ENCODE measurements at places on chromosomes 3 and 15. TPM values are rescaled to one million over a fixed set of nuclear protein-coding genes. Genes with fewer than 3 reads are reported as not detected.
A peak's percentile ranks its signal among the peaks of the same experiment; 100 is the strongest.

GRCh38 chr3:22594990-22595389 lies 608.1 kb upstream of the UBE2E2 start:
- DNase-seq = no peak
- no peaks in the 10 kb centered on the region for H3K36me3 ChIP-seq
- no peak overlapping the region for H3K4me3 ChIP-seq
- H3K4me1 ChIP-seq = no peaks in the 10 kb centered on the region
- no peak overlapping the region for H3K27ac ChIP-seq

GOLGA8J gene
- not detected for total RNA-seq

SI gene
- total RNA-seq = not detected

DNA sequence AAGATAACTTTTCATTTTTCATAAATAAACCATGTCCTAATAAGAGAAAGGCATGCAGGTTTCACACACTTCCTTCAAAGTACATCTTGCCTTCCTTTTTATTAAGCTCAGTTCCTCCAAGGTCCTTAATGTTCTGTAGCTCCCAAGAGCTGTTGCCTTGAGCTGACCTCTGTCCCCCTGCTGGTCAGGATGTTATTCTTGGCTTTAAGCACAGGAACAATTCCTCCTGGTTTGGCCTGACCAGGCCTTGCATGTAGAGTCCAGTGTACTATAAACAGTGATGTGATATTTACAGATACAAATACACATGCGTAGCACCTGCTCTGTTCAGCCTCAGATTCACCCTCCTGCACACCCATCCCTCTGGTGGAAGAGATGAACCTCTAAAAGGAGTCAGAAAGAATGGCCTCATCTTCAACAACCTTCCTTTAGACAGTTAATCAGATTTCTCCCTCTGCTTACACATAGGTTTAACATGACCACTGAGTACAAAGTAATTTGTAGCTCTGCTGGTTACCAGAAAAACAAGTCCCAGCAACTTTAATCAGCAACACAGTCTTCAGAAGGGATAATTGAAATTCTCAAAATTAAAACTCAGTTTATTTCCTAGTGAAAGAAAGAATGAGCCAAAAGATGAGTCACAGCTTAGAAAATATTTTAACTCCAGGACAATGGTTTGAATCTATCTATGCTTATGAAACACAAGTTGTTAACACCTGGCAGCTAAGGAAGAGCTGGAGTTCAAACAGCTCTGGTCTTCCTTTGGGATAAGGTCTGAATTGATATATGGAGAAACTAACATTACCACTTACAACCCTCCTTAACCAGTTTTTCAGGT lies 46.5 kb downstream of the PTPN9 start:
- no peak overlapping the region for H3K27ac ChIP-seq
- DNase-seq = no peak
- H3K27me3 ChIP-seq = no peaks in the 10 kb centered on the region
- peaks cover 12% of the 10 kb centered on the region for H3K4me1 ChIP-seq
- no peaks in the 10 kb centered on the region for H3K36me3 ChIP-seq

DNA sequence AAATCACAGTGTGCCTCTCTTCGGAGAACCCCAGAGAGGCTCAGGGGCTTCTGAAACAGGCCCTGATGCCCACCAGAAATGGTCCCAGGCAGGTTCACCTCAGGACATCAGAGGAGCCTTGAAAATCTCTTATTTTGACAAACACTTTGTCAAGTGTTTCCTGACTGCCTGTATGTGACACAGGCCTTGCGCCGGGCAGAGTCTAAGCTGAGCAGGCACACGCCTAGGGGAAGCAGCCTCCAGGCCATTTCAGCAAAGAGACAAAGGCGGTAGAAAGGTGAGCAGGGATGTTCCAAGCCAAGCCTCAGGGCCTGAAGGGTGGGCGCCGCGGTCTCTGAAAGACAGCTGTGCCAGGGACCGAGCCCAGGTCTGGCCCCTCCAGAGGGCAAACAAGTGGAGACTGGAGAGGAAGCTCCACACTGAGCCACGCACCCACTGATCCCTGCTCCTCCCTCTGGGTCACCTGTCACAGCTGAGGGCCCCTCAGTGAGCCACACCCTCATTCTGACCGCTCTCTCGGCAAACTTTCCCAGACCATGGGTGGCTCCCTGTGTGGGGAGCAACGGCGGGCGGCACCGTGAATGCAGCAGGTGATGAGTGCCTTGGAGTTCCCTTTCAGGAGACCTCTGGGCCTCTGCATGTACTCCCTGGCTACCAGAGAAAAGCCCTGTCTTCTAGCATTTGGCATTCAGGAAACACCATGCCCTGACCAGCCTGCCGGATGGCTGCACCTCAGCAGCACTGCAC lies 136.1 kb downstream of the ADAMTS17 start:
- H3K4me3 ChIP-seq = no peak overlapping the region
- no peaks in the 10 kb centered on the region for H3K27me3 ChIP-seq
- no peaks in the 10 kb centered on the region for H3K36me3 ChIP-seq
- DNase-seq = no peak
- H3K27ac ChIP-seq = no peak overlapping the region

- H3K36me3 ChIP-seq = no peaks in the 10 kb centered on the region
- peak overlapping the region; percentile 41 for H3K27ac ChIP-seq
- H3K4me1 ChIP-seq = no peaks in the 10 kb centered on the region
- DNase-seq = no peak
These were observed 152.0 kb downstream of the NUP210 start for GRCh38 chr3:13268120-13268519.

GRCh38 chr3:89983449-89983848 lies 876.0 kb downstream of the EPHA3 start:
- H3K4me3 ChIP-seq = no peak overlapping the region
- DNase-seq = no peak
- H3K27ac ChIP-seq = no peak overlapping the region
- no peaks in the 10 kb centered on the region for H3K36me3 ChIP-seq

DNA sequence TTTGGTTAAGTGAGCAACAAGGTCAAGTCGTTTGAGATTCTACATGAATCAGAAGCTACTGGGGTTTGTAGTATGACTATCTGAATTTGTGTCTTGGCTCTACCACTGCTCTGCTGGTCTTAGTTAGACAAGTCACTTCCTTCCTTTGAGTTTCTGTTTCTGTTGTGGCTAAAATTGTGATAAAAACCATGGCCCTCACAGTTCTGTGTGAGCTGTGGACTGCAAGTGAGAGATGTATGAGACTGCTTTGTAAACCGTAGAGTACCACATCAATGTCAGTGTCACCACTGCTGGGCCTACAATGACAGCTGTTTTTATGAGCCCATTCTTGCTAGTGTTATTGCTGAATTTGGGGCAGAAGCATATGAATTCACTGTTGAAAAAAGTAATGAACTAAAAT lies 32.7 kb downstream of the RARB start:
- no peaks in the 10 kb centered on the region for H3K36me3 ChIP-seq
- no peak overlapping the region for H3K4me3 ChIP-seq
- H3K27me3 ChIP-seq = peaks cover 2% of the 10 kb centered on the region
- peaks cover 9% of the 10 kb centered on the region for H3K4me1 ChIP-seq
- H3K27ac ChIP-seq = no peak overlapping the region
- DNase-seq = peak; percentile 5

SPINT1 gene
- 1.7 TPM for total RNA-seq

SH3GL3 gene
- not detected for total RNA-seq

CFAP100 gene
- not detected for total RNA-seq

- no peaks in the 10 kb centered on the region for H3K36me3 ChIP-seq
- H3K27me3 ChIP-seq = no peaks in the 10 kb centered on the region
- H3K27ac ChIP-seq = no peak overlapping the region
- H3K4me1 ChIP-seq = no peaks in the 10 kb centered on the region
- H3K4me3 ChIP-seq = no peak overlapping the region
These were observed 400.3 kb downstream of the LRTM1 start for GRCh38 chr3:54527521-54527920.

DNA sequence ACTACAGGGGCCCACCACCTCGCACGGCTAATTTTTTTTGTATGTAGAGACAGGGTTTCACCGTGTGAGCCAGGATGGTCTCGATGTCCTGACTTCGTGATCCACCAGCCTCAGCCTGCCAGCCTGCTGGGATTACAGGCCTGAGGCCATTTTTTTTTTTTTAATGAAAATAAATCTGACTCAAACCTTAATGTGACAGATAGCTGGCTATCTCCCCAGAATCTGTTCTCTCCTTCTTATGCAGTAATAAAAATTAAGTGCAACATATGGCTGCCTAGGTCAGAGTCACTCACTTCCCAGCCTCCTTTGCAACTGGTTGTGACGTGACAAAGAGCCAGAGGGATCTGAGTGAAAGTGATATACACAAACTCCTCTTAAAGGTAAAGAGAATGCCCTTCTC lies 53.0 kb downstream of the ZNF148 start:
- no peak overlapping the region for H3K27ac ChIP-seq
- no peak for DNase-seq
- peaks cover 43% of the 10 kb centered on the region for H3K36me3 ChIP-seq
- no peak overlapping the region for H3K4me3 ChIP-seq
- no peaks in the 10 kb centered on the region for H3K27me3 ChIP-seq
- H3K4me1 ChIP-seq = no peaks in the 10 kb centered on the region

CD86 gene
- 1.9 TPM for total RNA-seq

- H3K4me3 ChIP-seq = no peak overlapping the region
- peaks cover 14% of the 10 kb centered on the region for H3K36me3 ChIP-seq
- no peak overlapping the region for H3K27ac ChIP-seq
- DNase-seq = no peak
These were observed 1.1 kb upstream of the MUSTN1 start for GRCh38 chr3:52835766-52836470.

GRCh38 chr3:168531116-168531515 lies 435.4 kb upstream of the GOLIM4 start:
- H3K36me3 ChIP-seq = no peaks in the 10 kb centered on the region
- H3K4me3 ChIP-seq = no peak overlapping the region
- no peak for DNase-seq
- H3K27me3 ChIP-seq = no peaks in the 10 kb centered on the region
- H3K27ac ChIP-seq = no peak overlapping the region
- no peaks in the 10 kb centered on the region for H3K4me1 ChIP-seq

SEMA6D gene
- total RNA-seq = not detected

- DNase-seq = no peak
- peaks cover 16% of the 10 kb centered on the region for H3K4me1 ChIP-seq
- peak overlapping the region; percentile 57 for H3K27ac ChIP-seq
- peak overlapping the region; percentile 80 for H3K4me3 ChIP-seq
- H3K36me3 ChIP-seq = no peaks in the 10 kb centered on the region
These were observed 1.2 kb downstream of the PCBP4 start for GRCh38 chr3:51966016-51966415.

- H3K36me3 ChIP-seq = peaks cover 13% of the 10 kb centered on the region
- peak overlapping the region; percentile 80 for H3K4me3 ChIP-seq
- peak; percentile 86 for DNase-seq
- no peaks in the 10 kb centered on the region for H3K27me3 ChIP-seq
- H3K27ac ChIP-seq = peak overlapping the region; percentile 98
These were observed 506 bp upstream of the ATP1B3 start for GRCh38 chr3:141875893-141876380.

GRCh38 chr3:20539666-20540065 lies 353.7 kb upstream of the SGO1 start:
- H3K27ac ChIP-seq = no peak overlapping the region
- DNase-seq = no peak
- no peaks in the 10 kb centered on the region for H3K27me3 ChIP-seq
- H3K36me3 ChIP-seq = no peaks in the 10 kb centered on the region
